Nasal cavity respiratory epithelium epithelial cell of viscerocranial mucosa (primary cell): ENCODE measurements at places on chromosomes 5 and 9. TPM values are rescaled to one million over a fixed set of nuclear protein-coding genes. Genes with fewer than 3 reads are reported as not detected.

Gene GALNT10
- total RNA-seq = 7.5 and 36.8 TPM in 2 replicates

Gene GLT6D1
- total RNA-seq = not detected in 2 replicates

Gene HTR1A
- not detected in 2 replicates for total RNA-seq

Gene PAPPA
- total RNA-seq = 0.68 and 13.1 TPM in 2 replicates

Gene IDNK
- 1.5 and 3.8 TPM in 2 replicates for total RNA-seq

Gene PCDHA12
- total RNA-seq = under 0.01 and 3.8 TPM in 2 replicates

Gene PCDHGA8
- 0.34 and 1.3 TPM in 2 replicates for total RNA-seq

Gene TRPM6
- under 0.01 and 0.50 TPM in 2 replicates for total RNA-seq

Gene IRX1
- total RNA-seq = 0.14 and 1.7 TPM in 2 replicates

Gene CCNO
- total RNA-seq = 1.6 and 2.1 TPM in 2 replicates

Gene FOXD4L5
- total RNA-seq = under 0.01 and 0.14 TPM in 2 replicates

Gene SLIT3
- 1.4 and 4.8 TPM in 2 replicates for total RNA-seq

Gene PCDHB11
- total RNA-seq = 0.34 and 0.85 TPM in 2 replicates

Gene C5orf52
- total RNA-seq = not detected in 2 replicates

Gene NXNL2
- total RNA-seq = under 0.01 and 0.07 TPM in 2 replicates

Gene PCDHGA12
- 0.68 and 2.2 TPM in 2 replicates for total RNA-seq

Gene IL4
- total RNA-seq = not detected in 2 replicates

Gene MORN5
- total RNA-seq = not detected in 2 replicates

Gene FAM120AOS
- 47.3 and 55.7 TPM in 2 replicates for total RNA-seq

Gene PCDHA11
- 2.5 and 2.7 TPM in 2 replicates for total RNA-seq

Gene TMEM232
- total RNA-seq = 0.34 and 2.8 TPM in 2 replicates

Gene SMARCA2
- 32.1 and 81.6 TPM in 2 replicates for total RNA-seq

Gene LHX6
- 0.14 and 0.34 TPM in 2 replicates for total RNA-seq

Gene TRAF1
- 1.0 and 2.3 TPM in 2 replicates for total RNA-seq

Gene TEX48
- total RNA-seq = not detected in 2 replicates

Gene ADAMTS13
- 1.4 and 3.8 TPM in 2 replicates for total RNA-seq

Gene PCDHB2
- total RNA-seq = 0.34 and 4.1 TPM in 2 replicates

Gene TLR4
- total RNA-seq = under 0.01 and 0.50 TPM in 2 replicates

Gene ECM2
- total RNA-seq = 1.7 and 11.0 TPM in 2 replicates

Gene TOR1B
- total RNA-seq = 29.0 and 30.5 TPM in 2 replicates

Gene C9orf85
- total RNA-seq = 16.7 and 21.7 TPM in 2 replicates

Gene TAF11L10
- not detected in 2 replicates for total RNA-seq

Gene NUTM2F
- total RNA-seq = not detected in 2 replicates

Gene BNC2
- total RNA-seq = under 0.01 and 0.57 TPM in 2 replicates

Gene GADD45G
- 0.43 TPM in 1 of 2 replicates, not detected in the other for total RNA-seq

Gene SOWAHA
- not detected in 2 replicates for total RNA-seq

Gene AGXT2
- total RNA-seq = not detected in 2 replicates

Gene CORO2A
- total RNA-seq = 35.5 and 45.8 TPM in 2 replicates

Gene LOX
- total RNA-seq = 0.34 and 17.3 TPM in 2 replicates

Gene CA9
- 0.68 and 7.5 TPM in 2 replicates for total RNA-seq

Gene TMEM215
- total RNA-seq = not detected in 2 replicates

Gene FYB1
- total RNA-seq = 0.34 and 16.9 TPM in 2 replicates
